Foreskin keratinocyte (primary cell): ENCODE measurements at places on chromosomes 12 and 14. TPM values are rescaled to one million over a fixed set of nuclear protein-coding genes. Genes with fewer than 3 reads are reported as not detected.

DNA sequence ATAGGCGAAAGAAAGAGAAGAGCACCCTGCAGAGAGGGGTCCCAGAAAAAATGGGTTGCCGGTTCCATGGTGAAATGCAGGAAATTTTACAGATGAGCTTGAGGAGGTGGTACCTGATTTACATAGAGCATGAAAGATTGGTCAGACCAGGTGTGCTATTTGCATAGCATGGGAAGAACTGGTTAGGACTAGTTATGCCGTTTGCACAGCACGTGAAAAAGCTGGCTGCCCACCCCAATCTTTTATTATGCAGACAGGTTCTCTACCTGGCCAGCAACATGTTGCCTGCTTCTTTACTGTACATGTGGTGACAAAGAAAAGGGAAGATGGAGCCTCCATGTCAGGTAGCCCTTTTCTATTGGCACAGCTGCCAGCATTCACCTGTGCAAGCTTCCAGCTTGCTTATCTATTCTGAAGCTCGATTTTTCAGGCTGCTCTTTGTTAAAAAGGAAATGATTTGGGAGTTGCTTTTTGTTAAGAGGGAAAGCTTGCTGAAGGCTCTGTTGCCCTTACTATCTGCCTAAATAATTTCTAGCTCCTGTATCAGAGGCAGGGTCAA is 62.9 kb upstream of the ELK3 start:
- DNase-seq = no peak

- no peak for DNase-seq
These were observed 10.9 kb upstream of the TC2N start for GRCh38 chr14:91878274-91878673.

- DNase-seq = peak; percentile 61
These were observed at the start of gene COQ5 for GRCh38 chr12:120528861-120529525. COQ5 (minus strand) TSS chr12:120529158; CDS start chr12:120529141, 17 bp downstream.

GRCh38 chr12:17110316-17110715 is 504.4 kb upstream of the LMO3 start:
- no peak for DNase-seq

DNA sequence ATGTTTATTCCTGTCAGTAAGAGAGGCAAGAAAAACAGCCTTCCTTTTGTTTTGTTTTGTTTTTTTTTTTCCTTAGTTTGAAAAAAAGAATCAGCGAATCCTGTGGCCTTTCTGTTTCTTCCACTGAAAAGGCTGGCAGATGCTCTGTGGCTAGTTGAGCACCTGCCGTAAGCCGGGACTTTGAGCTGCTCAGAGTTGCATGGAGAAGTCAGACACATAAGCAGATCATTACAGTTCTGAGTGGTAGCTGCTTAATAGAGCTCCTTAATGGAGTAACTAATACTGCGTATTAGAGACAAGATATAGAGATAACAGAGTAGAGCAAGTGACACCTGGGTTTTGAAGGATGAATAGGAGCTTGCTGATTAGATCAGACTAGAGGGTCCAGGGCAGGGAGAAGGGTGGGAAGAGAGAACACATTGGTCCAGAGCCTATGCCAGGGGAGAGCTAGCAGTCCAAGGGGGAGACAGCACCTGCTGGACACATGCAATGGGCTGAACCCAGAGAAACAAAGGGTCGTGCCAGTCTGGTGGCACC is 129.4 kb downstream of the TSPAN9 start:
- DNase-seq = no peak

The MGAT4C gene
- polyA plus RNA-seq = not detected in 2 replicates

The KRT71 gene
- not detected in 2 replicates for polyA plus RNA-seq
